NCI-H2171 (cell line): ENCODE measurements at places on chromosomes 2 and 18.

- no peak for DNase-seq
Measured at GRCh38 chr2:151853070-151853758, 25.0 kb upstream of the ARL5A start.

DNA sequence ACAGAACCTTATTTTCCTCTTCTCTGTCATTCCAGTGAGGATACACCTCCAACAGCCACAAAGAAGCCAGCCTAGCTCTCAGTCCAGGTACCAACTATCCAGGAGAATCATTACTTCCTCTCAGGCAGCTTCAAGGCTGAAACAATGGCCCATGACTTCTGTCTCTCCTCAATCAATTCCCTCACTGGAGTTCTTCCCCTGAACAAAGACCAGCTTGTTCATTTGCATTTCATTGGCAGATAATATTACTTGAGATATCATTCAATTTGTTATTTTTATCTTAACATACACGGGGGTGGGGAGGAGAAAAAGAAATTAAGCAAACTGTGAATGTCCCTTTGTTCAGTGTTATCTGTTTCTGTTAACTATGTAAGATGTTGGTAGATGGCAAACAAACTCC, 44.0 kb downstream of the CCDC141 start:
- DNase-seq: no peak

DNA sequence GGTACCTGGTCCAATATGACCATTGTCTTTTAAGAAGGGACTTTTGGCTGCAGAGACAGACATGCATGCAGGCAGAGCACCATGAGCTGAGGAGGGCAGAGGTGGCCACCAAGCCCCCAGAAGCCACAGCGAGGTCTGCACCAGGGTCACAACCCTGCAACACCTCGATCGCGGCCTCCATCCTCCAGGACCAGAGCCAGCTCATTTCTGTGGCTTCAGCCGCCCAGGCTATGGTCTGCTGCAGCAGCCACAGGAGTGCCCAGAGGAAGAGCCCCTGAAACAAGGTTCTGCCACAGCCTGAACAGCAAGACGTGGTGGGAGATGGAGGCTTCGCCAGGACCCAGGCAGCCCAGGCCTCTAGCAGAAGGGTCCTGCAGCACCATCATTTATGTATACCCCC, 53.9 kb downstream of the ANKMY1 start:
- DNase-seq: no peak

GRCh38 chr2:173855661-173856060, 109.5 kb downstream of the SP3 start:
- DNase-seq: no peak

DNA sequence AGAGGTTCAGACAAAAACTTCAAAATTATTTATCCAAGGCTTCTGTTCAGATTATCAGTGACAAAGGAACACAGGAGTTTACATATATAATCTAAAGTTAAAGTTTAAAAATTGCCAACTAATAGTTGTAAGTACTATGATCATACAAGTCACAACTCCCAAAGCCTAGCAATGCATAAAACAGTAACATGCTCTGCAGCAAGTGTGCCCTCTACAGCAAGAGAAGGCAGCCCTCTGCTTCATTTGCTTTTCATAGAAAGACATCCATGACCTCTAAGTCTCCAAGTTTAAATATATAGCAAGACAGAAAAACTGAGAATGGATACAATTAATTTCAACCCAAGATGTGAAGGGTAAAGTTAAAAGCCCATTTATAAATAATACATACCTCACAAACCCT, 13.3 kb downstream of the RAB1A start:
- no peak for DNase-seq

- DNase-seq: no peak
Measured at GRCh38 chr2:27427863-27428212, 593 bp upstream of the NRBP1 start.

- no peak for DNase-seq
Measured at GRCh38 chr2:217797165-217797564, 205.6 kb downstream of the TNS1 start.

DNA sequence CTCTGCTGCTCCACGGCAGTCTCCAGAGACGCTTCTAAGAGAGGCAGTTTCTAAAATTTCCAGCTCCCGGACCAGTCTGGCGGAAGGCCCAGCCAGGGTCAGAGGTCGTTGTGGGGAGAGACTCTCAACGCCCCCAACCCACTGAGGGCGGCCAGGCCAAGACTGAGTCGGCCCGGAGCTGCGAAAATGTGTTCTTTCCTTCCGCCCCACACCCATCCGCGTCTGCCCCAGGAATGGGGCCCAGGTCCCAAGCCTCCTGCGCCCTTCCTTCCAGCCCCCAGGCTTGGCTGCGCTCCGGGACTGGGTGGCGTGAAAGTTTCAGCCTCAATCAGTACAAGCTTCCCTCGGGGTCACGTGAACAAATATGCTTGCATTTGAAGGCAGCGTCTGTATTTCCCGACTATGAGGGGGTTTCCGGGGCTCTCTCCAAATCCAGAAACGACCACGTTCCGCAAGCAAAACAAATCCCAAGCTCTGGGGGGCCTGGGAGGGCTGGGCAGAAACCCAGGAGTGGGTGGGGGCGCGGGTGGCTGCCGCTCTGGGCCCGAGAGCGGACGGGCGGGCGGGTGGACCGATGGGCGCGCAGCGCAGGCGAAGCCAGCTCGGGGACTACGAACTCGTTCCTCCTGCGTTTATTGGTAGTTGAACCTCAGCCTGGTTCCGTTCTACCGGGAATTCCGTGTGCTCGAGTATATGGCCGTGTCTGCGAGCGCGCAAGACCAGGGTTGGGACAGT, 3.3 kb downstream of the HOXD3 start:
- DNase-seq: no peak

DNA sequence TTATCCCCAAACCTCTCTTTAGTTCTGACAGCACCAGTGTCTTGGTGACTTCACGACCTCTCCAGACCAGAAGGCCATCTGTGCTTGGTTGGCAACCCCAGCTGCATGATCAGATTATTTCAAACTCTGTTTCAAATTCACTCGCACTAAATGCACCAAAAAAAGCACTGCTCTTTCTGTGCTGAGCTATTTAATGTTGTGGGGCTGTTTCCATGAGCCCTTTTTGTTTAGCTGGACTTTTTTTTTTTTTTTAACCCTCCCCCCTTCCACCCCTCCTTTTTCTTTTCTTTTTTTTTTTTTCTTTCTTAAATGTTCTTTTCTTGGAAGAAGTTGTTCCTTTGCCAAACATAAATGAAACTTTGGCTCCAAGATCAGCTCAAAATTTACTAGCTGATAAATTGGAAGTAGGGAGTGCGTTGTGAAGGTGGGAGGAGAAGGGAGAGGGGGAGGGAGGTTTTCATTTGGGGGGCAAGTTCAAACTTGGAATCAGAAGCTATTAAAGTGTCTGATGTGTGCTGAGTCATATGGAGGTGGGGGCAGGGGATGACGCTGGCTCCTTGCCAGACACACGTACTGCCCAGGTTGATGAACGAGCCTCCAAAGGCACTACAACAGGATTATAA, 543.0 kb upstream of the TNP1 start:
- peak; percentile 71 for DNase-seq

GRCh38 chr2:65934992-65935629, 499.8 kb upstream of the MEIS1 start:
- DNase-seq: no peak

GRCh38 chr2:113225263-113226259, 51.8 kb downstream of the PSD4 start:
- DNase-seq: peak; percentile 41

- no peak for DNase-seq
Measured at GRCh38 chr2:134402410-134402809, 148.5 kb downstream of the MGAT5 start.

GRCh38 chr2:127039387-127040031, 67.4 kb downstream of the BIN1 start:
- DNase-seq: no peak

GRCh38 chr2:12254280-12254860, 462.4 kb upstream of the TRIB2 start:
- no peak for DNase-seq
